T-helper 1 cell (primary cell): ENCODE measurements at places on chromosomes 2 and 18.

- DNase-seq = no peak
Observed at GRCh38 chr2:217740756-217741155, 262.0 kb downstream of the TNS1 start.

GRCh38 chr2:149070681-149071320 is 32.3 kb downstream of the LYPD6B start:
- DNase-seq = no peak

GRCh38 chr2:24411488-24412151 is 51.3 kb upstream of the ITSN2 start:
- no peak for DNase-seq

DNA sequence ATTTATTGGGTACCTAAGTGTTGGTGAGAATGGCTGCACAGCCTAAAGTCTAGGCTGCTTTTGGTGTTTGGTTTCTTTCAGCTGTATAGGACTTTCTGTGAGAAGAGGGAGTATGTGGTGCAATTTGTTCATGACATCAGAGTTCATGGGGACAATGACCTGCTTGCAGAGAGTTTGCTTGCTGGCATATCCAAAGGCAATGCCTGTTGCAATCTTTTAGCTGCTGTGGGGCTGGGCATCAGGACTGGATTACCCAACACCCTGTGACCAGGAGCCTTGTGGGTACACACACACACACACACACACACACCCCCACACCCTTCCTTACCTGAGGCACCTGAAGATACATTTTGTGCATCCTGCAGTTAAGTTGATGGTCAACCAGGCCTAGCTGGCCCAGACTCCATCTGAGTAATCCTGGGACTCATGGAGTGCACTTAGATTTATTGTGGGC is 68.4 kb downstream of the LIPG start:
- no peak for DNase-seq

GRCh38 chr2:237729681-237730475 is 68.7 kb upstream of the RBM44 start:
- no peak for DNase-seq

- DNase-seq = no peak
Observed at GRCh38 chr18:10142496-10143160, 228.8 kb downstream of the VAPA start.

DNA sequence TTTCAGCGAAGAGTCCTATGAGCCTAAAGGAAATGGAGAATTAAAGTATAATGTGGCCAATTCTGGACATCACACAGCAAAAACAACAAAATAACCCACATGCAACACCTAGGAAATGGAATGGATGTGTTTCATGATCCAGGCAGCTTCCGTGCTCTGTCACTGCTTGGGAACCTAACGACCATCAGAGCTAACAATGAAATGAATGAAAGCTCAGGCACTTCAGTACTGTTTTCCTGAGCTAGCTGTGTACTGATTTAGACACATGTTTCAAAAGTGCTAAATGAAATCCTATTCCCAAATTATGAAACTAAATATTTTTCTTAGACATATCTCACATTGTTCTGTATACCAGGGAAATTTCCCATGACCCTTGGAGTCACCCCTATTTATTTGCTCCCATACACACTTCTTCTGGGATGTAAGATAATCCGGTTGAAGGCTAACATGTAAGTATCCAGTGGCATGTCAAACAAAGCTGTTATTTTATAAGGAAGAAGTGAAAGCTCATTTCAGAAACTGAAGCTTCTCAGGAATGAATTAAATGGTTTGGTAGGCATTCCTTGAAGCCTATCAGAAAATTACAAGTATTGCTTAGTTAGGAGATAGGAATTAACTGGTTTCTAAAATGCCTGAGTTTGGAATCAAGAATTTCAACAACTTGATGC is 108.5 kb upstream of the RND3 start:
- DNase-seq = no peak

- no peak for DNase-seq
Observed at GRCh38 chr18:3493501-3494244, 43.7 kb downstream of the TGIF1 start.

DNA sequence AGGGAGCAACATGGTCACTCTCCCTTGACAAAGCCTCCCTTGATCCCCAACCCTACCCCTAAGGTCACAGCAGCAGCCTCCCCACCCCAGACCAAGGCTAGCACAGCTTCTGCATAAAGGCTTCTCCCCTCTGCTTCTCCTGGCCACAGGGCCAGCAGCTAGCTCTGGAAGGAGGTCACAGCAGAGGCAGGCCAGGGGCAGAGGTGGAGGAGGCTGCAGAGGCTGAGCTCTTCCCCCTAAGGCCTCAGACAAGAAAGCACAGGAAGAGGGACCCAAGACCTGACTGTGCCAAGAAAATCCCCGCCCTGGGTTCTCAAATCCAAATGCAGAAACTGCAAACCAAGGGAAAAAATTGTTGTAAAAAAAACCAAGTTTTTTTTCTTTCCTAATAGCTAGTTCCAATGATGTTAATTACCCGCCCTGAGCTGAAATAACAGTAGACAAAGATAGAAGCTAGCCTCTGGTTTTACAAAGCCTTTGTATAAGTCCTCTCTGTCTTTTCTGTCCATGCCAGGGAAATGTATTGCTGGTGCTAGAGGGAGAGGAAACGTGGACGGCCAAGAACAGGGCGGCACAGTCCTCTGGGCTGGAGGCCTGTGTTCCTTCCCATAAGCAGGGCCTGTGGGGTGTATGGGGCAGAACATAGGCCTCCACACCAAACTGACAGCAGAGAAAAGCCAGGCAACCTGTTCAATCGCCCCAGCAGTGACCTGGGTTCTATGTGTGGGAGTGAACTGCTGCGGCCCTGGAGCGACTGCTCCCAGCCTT is 79.5 kb downstream of the POLR1A start:
- no peak for DNase-seq

DNA sequence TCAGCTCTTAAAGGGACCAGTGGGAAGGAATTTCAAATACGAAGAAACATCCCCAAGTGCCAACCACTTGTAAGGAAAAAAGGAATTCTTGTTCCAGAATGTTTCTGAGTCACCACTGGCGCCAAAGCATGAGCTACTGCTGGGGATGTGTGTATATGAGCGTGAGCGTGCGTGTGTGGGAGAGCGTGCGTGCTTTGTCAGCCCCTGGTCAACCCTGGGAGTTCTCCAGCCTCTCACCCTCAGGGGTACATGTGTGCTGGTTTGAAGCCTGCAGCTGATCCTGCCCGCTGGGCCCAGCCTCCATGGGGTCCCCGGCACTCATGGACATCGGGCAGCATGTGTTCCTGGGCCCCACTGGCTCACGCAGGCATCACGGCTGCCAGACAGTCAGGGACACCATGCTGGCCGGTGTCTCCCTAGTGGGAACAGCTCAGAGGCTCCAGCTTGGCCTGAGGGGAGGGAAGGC is 17.1 kb downstream of the HS6ST1 start:
- DNase-seq = no peak

- DNase-seq = no peak
Observed at GRCh38 chr2:228268756-228269155, 87.3 kb upstream of the SPHKAP start.

GRCh38 chr2:237309011-237309410 is 105.0 kb downstream of the COL6A3 start:
- no peak for DNase-seq

DNA sequence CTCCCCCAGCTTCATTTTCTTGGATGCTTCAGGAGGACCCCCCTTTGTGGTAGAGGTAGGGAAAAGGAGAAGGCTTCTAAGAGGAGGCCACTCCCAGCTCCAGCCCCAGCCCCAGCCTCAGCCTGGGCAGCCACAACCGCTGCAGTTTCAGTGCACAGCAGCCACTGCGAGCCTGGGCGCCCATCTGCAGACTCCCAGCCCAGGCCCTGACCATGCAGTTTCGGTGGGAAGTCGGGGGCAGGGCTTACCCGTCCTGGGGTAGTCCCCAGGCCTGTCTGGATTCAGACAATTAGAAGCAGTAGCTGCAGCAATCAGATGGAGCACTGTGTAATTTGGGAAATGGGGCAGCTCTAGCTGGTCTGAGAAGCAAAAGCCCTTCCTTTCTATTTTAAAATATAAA is 28.6 kb downstream of the ITM2C start:
- DNase-seq = no peak

GRCh38 chr18:78900938-78901909 is 78.4 kb upstream of the SALL3 start:
- no peak for DNase-seq

DNA sequence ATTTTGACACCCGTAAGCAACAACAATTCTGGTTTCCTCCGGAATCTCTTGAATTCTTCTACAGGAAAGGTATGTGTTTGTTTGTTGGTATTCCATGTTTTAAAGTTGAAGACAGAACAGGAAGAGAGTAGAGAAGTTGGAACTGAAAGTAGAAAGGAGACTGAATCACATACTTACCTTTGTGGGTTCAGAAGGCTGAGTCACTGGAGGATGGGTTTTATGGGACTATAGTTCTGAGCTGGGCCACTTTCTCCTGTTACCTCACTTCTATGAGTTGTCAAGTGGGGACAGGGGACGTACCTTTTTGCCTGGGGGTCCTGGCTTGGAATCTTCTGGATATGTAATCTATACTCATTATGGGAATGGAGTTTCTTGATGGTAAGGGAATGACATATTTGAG is 40.9 kb downstream of the KDM3A start:
- DNase-seq = no peak

DNA sequence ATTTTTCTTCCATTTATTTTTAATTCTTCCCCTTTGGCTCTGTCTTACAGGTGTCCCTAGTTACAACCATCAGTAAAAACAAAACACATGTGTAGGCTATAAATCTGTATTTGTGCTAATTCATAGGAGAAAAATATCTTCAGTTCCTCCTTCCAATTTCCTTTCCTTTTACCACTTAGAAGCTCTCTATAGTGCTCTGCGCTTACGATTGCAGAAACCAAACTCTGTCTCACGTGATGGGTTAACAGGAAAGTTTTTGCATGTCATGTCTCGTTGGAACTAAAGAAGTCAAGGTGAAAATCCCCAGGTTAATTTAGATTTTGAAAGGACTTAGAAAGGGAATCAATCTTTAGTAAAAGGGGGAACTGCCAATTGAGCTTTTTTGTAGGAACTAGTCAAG is 1390.5 kb upstream of the ZEB2 start:
- DNase-seq = no peak

DNA sequence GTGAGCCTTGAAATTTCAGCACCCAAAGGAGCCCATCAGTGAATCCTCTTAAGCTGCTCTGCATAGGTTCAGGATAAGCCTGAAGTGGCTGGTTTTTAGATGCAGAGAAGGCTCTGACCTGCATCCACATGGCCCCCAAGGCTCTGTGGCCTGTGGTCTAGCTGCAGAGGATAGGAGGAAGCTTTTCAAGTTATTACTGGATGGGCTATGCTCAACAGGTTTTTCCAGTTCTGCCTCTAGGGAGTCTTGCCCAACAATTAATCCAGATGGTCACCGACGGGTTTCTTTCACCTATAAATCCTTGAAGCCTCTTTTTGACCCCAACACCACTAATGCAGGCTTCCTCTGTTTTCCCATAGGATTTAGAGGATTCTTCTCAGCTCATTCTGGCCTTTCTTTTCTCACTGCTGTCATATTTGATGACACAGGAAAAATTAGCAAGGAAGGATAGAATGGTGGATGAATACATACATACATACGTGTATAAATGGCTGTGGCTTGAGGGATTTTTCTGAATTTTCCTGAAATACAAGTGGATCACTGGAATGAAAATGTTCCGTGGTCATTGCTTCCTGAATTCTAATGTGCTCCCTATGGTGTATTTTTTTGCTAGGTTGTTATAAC is 52.2 kb upstream of the BCL2L11 start:
- DNase-seq = no peak

DNA sequence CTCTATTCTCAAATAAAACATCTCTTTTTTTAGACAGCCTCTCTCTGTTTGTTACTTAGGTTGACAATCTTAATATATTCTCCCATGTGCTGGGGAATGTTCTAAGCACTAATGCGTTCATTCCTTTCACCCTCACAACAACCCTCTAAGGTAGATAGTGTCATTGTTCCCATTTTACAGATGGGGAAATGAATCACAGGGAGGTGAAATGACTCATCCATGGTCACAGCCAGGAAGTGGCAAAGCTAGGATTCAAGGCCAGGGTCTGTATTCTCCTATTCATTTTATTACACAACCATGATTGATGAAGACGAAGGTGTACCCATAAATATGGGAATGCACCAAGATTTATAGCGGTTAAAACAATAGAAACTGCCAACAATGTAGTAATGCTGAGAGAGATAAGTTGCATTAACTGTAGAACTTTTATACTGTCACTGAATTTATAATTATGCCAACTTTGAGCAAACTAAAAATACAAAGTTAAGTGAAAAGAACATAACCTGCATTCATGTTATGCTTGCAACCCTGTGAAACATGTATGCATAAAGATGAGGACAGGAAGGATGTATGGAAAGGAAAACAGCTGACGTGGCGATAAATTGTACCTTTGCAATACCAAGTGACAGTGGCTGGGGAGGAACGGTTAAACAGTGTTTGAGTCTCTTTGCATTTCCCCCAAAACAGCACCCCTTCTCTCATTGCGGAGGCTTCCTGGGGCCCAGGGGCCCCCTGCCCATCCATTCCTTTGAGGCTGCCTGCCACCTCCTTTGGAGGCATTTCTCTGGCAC is 257.7 kb upstream of the AGAP1 start:
- no peak for DNase-seq

DNA sequence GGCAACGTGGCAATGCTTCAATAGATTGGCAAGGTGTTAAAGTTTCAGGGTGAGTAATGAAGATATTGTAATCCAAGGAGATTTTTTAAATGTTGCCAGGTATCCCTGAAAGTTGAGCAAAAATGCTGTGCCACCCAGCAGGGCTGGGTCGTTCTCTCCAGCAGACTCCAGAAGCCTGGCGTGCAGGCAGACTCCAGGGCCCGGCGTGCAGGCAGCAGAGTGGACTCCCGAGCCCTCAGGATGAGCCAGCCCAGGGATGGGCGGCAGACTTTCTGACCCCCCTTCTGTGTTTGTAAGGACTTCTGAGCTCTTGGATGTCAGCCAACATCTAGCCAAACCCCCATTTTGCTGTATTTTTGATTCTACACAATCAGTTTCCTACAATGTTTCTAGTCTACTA is 289.1 kb downstream of the ZNF516 start:
- no peak for DNase-seq

DNA sequence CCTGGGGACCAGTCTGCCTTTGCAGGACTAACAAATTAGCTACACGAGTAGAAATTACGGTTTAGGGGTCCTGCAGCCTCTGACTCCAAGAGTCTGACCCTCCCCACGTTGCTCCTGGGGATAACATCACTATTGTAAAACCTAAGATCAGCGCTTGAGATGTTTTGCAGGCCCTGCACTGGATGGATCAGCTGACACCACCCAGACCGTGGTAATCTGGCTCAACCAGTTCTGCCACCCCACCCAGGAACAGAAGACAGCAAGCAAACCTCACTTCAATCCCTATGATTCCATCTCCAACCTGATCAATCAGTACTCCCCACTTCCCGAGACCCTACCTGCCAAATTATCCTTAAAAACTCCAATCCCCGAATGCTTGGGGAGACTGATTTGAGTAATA is 31.7 kb downstream of the NGEF start:
- no peak for DNase-seq

DNA sequence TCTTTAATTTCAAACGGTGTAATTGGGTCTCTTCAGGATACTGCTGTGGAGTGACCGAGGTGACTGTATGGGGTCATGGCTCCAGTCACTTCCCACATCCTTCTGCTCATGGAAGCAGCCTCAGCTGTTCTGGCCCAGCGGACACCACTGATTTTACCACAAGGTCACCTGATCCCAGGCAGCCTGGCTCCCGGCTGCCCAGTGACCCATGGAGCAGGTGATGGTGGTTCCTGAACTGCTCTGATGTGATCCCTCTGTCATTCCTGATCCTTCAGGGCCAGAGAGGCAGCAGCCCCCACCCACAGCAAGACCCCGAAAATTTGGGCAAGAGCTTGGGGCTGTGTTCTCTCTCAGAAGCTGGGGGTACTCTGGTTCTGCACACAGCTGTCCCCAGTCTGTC is 35.5 kb upstream of the HS6ST1 start:
- no peak for DNase-seq

GRCh38 chr18:24315170-24315569 is 82.5 kb downstream of the OSBPL1A start:
- DNase-seq = no peak
